Amygdala (tissue), 56 donors: ENCODE measurements at places on chromosomes 7 and 10.
A peak's percentile ranks its signal among the peaks of the same experiment; 100 is the strongest.

DNA sequence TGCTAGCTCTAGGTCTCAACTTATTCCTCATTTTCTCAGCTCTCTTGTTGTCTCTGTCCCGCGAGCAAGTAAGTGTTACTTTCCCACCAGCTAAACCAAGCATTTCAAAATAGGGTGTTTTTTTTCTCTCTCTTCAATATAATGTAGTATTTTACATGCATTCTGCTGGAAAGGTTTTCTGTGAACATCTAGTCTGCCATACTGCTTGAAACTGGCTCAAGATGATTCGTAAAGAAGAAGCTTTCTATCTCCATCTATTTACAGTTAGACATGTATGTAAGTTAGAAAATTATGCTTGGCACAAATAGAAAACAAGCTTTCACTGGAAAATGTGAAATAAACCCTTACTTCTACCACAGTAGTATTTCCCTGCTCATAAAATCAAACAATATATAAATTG lies 31.2 kb downstream of the C1QL3 start:
- no peak for DNase-seq

- DNase-seq = no peak
Measured at GRCh38 chr10:132499367-132499685, 38.3 kb upstream of the INPP5A start.

DNA sequence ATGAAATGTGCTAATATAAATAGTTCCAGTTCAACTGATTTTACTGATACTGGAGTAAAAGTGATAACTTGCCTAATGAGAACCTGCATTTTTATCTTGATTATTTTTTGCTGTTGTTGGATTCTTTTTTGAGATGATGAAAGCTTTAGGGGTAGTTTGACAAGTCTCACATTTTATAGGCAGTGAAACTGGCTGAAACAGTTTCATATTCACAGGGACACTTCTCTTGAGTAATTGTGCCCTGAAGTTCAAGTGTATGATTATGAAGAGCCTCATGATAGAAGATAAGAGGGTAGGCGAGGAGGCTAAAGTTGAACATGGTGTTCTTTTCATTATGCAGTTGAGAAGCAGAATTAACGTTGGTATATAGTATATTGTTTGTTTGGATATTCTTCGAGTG lies 5.1 kb downstream of the AUTS2 start:
- no peak for DNase-seq

DNA sequence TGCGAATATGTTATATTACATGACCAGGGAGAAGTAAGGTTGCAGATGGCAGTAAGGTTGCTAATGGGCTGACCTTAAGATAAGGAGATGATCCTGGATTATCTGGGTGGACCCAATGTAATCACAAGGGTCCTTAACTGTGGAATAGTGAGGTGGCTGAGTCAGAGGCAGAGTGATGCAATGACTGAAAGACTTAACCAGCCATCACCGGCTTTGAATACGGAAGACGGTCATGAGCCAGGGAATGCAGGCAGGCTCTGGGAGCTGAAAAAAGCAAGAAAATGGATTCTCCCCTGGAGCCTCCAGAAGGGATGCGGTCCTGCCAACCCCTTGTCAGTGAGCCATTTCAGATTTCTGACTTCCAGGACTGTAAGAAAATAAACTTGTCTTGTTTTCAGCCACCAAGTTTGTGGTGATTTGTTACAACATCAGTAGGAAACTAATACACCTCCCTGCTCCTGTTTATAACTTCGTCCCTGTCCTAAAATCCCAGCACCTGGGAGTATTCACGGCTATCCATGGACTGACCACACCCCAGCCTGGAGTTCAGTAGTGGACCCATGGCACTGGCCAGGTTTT lies 4.6 kb upstream of the C10orf95 start:
- no peak for DNase-seq

GRCh38 chr10:60433684-60434083 lies 44.0 kb upstream of the ANK3 start:
- DNase-seq = no peak

DNA sequence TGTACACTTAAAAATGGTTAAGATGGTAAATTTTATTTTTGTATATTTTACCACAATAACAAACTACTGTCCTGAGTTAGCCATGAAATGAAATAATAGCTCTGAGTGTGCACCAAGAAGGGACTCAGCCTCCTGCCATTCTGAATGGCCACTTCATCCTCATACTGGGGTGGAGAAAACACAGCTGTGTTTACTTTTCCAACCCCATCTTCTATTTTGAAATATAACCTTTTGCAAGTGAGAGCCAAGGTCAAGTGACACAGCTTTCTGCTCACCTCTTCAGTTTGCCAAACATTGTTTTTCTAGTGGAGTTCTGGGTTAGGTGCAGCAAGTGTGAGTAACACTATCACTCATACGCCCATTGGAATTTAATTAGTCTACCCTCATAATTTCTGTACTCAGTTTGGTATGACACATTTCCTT lies 107.4 kb upstream of the GLCCI1 start:
- DNase-seq = no peak

GRCh38 chr7:44633254-44634186 lies 27.1 kb downstream of the OGDH start:
- no peak for DNase-seq

GRCh38 chr7:37111459-37111858 lies 337.2 kb downstream of the ELMO1 start:
- no peak for DNase-seq

GRCh38 chr10:98267894-98268693 lies at the start of gene LOXL4:
Gene LOXL4, minus strand, starts transcription at chr10:98268194. Its CDS starts 5,175 bp downstream, at chr10:98263019.
- DNase-seq = peak; percentile 51

DNA sequence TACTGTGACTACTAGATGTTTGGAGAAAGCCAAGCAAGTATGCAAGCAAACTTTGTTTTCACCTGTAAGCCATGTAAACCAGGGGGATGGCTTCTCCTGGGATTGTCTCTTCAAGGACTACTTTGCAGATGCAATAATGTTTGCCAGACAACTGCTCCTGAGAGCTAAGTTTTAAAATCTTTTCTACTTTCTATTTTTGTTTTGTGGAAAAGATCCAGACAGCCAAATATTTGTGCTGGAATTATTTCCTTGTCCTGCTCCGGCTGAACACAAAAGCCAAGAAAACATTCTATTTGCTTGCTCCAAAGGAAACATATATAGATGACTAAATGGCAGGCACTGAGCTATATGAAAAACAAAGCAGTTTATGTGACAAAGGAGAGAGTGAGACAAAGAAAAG lies 51.6 kb downstream of the TFPI2 start:
- no peak for DNase-seq

DNA sequence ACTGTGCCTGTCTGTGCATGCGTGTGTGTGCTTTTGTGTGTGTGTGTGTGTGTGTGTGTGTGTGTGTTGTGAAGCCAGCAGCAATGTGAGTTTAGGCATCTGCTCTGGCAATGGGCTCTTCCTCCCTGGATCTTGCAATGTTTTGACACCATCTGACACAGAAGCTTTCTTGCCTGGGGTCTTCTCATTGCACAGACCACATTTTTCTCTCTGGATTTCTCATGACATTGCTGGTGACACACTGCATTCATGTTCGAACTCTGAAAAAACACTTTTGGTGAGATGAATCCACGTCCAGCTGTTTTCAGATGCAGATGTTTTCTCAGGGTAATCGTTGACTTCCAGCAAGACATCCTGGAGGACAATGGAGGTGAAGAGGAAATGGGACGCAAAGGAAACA lies 63.0 kb upstream of the FZD8 start:
- DNase-seq = no peak

GRCh38 chr10:85212526-85212925 lies 884.1 kb downstream of the CCSER2 start:
- no peak for DNase-seq

- DNase-seq = no peak
Measured at GRCh38 chr7:3538041-3538440, 237.0 kb downstream of the SDK1 start.

DNA sequence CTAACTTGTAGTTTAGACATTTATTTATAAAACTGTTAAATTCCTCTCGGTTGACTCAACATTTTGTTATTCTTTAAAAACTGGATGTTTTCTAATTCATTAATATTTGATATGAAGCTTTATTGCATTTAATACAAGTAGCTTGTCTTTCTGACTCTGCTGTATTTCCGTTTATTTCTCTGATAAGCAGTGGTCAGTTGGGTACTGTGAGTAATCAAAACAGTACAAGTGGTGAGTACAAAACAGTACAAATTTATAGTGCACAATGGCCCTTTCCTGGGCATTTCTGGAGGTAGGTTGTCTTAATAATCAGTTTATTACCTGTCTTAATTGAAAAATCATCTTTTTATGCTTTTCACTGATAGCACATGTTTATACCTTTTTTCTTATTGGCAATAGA lies 182.7 kb downstream of the CCSER2 start:
- DNase-seq = no peak

GRCh38 chr7:157555313-157555712 lies 218.5 kb downstream of the DNAJB6 start:
- no peak for DNase-seq

DNA sequence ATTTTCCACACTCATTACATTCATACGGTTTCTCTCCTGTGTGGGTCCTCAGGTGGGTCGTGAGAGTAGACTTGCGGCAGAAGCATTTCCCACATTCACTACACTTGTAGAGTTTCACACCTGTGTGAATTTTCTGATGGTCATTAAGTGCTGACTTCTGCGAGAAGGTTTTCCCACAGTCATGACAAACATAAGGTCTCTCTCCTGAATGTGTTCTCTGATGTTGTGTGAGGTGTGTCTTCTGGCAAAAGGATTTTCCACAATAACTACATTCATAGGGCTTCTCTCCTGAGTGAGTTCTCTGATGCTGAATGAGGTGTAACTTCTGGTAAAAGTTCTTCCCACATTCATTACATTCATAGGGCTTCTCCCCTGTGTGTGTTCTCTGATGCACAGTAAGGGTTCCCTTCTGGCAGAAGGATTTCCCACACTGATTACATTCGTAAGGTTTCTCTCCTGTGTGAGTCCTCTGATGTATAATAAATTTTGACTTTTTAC lies 15.1 kb downstream of the ZNF12 start:
- DNase-seq = no peak

- no peak for DNase-seq
Measured at GRCh38 chr10:103574097-103575061, 80.9 kb downstream of the NEURL1 start.

- no peak for DNase-seq
Measured at GRCh38 chr10:24463611-24464426, 254.9 kb downstream of the KIAA1217 start.

DNA sequence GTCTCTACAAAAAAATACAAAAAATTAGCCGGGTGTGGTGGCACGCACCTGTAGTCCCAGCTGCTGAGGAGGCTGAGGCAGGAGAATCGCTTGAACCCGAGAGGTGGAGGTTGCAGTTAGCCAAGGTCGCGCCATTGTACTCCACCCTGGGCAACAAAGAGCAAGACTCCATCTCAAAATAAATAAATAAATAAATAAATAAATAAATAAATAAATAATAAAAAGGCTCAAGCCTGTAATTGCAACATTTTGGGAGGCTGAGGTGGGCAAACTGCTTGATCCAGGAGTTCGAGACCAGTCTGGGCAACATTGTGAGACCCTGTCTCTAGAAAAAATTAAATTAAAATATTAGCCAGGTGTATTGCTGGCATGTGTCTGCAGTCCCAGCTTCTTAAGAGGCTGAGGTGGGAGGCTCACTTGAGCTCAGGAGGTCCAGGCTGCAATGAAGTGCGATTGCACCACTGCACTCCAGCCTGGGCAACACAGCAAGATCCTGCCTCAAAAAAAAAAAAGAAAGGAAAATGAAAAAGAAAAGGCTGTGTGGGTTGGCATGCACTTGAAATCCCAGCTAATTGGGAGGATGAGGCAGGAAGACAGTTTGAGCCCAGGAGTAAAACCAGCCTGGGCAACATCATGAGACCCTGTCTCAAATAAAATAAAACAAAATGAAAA lies 27.6 kb upstream of the SRGN start:
- no peak for DNase-seq

- no peak for DNase-seq
Measured at GRCh38 chr10:124221356-124222317, 128.2 kb upstream of the CHST15 start.

DNA sequence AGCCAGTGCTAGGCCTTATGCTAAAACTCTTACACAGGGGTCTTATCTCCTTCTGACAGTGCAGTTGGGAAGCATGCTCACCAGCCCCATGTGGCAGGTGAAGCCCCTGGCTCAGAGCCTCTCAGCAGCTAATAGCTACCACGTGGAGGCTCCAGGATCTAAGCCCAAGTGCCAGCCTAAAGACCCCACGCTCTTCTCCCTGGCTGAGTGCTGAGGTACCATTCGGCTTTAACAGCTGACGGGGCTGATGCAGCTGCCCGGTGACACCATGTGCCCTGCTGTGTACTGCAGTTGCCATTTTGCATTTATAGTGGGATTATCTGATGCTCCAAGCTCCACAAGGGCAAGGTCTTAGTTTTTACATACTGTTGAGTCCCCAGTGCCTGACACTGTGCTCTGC lies 515.7 kb upstream of the GALNT17 start:
- no peak for DNase-seq

GRCh38 chr10:87838650-87839049 lies 20.6 kb upstream of the ATAD1 start:
- DNase-seq = no peak

DNA sequence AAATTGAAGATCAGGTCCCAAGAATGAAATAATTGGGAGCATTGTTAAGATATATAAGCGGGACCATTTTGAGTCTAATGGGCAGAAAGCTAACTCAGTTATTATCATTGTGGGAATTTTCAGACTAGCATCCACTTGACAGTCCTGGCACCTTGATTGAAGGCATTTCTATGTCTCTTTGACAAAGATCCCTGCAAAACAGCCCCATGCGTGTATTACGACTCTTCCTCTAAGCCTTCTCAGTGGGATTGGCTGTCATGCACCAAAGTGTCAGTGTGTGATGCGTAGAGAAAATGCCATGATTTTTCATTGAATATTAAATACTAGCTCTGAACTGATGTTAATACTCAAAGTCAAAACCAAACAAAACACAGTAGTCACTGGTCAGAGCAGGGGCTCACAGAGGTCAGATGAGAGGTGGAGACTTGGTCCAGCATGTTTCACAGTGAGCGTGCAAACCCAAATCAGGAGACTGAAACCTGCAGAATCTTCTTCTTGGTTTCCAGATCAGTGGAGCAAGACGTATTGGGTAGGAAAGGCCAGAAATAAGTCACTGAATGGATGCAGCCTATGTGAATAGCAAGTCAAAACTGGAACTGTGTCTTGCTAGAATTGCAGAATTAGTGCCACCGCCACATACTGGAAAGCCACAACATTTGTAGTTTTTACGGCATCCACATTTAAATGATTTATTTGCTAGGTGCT lies 303.6 kb upstream of the AKR1E2 start:
- DNase-seq = no peak

GRCh38 chr7:15620491-15621185 lies 58.8 kb upstream of the AGMO start:
- no peak for DNase-seq

- DNase-seq = no peak
Measured at GRCh38 chr7:102829075-102829474, 80.3 kb downstream of the FAM185A start.

- DNase-seq = no peak
Measured at GRCh38 chr10:565676-566075, 123.8 kb downstream of the DIP2C start.

DNA sequence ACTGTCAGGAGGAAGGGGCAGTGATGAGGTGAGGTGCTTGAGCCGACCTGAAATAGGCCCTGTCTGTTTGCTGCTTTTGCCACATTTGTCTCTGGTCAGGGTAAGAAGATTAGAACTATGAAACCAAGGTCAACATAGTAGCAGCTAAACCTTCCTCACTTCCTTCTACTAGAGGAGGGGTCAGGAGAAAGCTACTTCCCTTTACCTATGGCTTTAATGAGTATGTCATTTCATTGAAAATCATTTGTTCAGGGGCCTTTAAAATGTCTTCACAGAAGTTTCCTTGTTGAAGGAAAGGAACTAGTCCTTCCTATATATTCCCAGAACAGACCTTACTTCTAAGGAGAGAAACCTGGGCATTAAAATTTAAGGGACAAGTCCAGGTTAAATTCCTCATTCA lies 19.0 kb downstream of the HYAL4 start:
- DNase-seq = no peak
